ENCODE measurements at places on chromosomes 5 and 9. TPM values are rescaled to one million over a fixed set of nuclear protein-coding genes. Genes with fewer than 3 reads are reported as not detected.

The PLPPR1 gene
- not detected for polyA plus RNA-seq

The PCDHGA8 gene
- polyA plus RNA-seq = not detected

- peaks cover 2% of the 10 kb centered on the region for H3K36me3 ChIP-seq
- no peaks in the 10 kb centered on the region for H3K27me3 ChIP-seq
- no peak overlapping the region for H3K4me3 ChIP-seq
- DNase-seq = no peak
Observed at GRCh38 chr5:109192555-109193281, 217.1 kb downstream of the PJA2 start.

The CSF1R gene
- 180 TPM for polyA plus RNA-seq

DNA sequence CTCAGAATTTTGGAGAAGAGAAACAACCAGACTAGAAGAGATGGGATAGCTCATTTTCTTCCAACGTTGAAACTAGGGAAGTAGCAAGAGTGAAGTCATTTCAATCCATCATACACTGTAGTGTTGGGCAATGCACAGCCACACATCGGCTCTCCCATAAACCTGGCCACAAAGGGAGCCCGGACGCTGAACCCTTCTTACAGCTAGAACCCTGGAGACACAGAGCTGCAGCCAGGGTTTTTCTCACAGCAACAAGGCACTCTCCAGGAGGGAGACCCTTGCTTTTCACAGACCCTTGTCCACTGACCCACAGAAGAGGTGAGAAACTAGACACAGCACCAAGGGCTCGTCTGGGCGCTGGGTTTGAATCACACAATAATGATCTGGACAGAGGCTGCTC lies 101.4 kb upstream of the FSTL4 start:
- H3K27me3 ChIP-seq = no peaks in the 10 kb centered on the region
- H3K4me1 ChIP-seq = no peaks in the 10 kb centered on the region

- no peak overlapping the region for H3K27ac ChIP-seq
- no peak for DNase-seq
- peaks cover 17% of the 10 kb centered on the region for H3K4me1 ChIP-seq
- H3K4me3 ChIP-seq = no peak overlapping the region
- no peaks in the 10 kb centered on the region for H3K36me3 ChIP-seq
Observed at GRCh38 chr5:142862594-142862993, 92.4 kb downstream of the ARHGAP26 start.

- H3K27ac ChIP-seq = no peak overlapping the region
- H3K36me3 ChIP-seq = no peaks in the 10 kb centered on the region
- peaks cover 63% of the 10 kb centered on the region for H3K4me1 ChIP-seq
- peak overlapping the region; percentile 84 for H3K4me3 ChIP-seq
- peaks cover 89% of the 10 kb centered on the region for H3K27me3 ChIP-seq
Observed at GRCh38 chr5:98770209-98770910, 3.1 kb upstream of the RGMB start.

DNA sequence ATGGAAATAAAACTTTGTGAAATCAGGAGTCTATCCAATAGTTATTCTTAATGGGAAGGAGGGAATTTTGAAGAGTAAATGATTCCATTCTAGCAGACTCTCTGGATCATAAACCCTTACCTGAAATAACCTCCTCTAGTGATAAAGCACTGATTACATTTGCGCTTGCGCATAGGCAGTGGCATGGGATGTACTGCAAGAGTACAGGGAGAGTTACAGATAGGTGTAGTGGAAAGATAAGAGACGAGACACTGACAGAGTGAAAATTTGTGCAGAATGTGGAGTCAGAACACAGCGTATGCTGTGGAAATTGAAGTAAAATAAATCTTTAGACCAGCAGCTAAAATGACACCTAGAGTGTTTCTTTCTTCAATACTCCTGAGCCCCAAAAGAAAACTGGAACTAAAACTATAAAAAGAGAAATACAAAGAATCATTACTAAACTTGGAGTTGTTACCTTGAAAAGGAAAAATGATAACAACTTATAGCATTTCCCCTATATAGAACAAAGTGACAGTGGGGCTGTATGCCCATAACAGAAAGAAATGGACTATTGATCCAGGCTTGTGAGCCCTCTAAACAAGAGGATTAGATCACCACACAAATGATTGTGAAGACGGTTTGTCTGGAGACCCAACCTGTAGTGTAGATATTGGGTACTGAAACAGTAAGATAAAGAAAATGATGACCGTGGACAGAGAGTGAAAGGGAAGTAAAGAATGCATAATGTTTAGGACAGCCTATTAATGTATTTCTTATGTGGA lies 1471.2 kb upstream of the NUDT12 start:
- H3K27ac ChIP-seq = no peak overlapping the region
- DNase-seq = no peak
- no peak overlapping the region for H3K4me3 ChIP-seq
- H3K27me3 ChIP-seq = no peaks in the 10 kb centered on the region

The PRPF4 gene
- 13.0 TPM for polyA plus RNA-seq

- peaks cover 3% of the 10 kb centered on the region for H3K4me1 ChIP-seq
- no peak for DNase-seq
- H3K27ac ChIP-seq = no peak overlapping the region
- no peak overlapping the region for H3K4me3 ChIP-seq
- no peaks in the 10 kb centered on the region for H3K27me3 ChIP-seq
- no peaks in the 10 kb centered on the region for H3K36me3 ChIP-seq
Observed at GRCh38 chr5:132268769-132269551, 11.5 kb downstream of the PDLIM4 start.

DNA sequence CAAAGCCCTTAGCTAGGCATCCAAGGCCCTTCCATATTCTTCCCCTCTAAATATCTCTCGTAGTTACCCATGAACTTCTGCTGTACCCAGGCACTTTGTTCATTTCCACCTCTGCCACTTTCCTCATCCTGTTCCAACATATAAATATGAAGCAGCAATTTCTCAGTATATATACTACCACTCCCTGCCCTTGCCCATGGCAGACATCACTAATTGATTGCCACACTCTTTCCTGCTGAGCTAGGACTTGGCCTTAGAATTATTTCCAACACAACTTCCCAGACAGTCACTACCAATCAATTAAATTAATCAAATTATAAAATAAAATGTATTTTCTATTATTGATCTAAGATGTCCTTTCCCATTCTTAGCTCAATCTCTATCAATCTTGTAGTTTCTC lies 8.5 kb downstream of the INSYN2B start:
- H3K27ac ChIP-seq = no peak overlapping the region
- H3K36me3 ChIP-seq = peaks cover 29% of the 10 kb centered on the region
- DNase-seq = no peak
- no peak overlapping the region for H3K4me3 ChIP-seq
- no peaks in the 10 kb centered on the region for H3K4me1 ChIP-seq

The LAMC3 gene
- not detected for polyA plus RNA-seq

DNA sequence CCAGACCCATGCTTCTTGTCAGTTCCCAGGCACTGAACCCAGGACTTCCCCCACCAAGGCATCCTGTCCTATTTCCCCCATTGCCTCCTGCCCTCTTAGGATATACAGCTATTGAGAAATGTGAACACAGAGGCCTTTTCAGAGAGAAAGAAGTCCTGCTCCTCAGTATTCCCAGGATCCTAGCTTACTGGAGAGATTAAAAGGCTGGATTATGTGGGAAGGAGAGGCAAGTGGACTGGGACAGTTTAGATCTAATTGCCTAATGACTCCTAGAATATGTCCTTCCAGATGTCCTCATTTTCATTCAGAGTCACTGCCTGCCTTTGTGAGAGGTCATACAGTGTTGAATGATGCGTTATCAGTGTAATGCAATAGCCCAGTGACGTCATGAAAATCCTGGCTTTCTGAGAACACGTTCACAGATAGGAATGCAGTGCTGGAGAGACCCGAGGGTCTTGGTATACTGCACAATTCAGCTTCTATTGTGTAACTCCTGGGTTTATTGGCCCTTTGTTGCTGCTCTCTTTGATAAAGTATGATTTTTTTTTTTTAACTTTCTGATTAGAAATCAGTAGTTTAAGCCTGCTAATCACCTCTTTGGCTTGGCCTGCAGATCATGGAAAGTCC lies 26.2 kb downstream of the WWC1 start:
- no peak overlapping the region for H3K4me3 ChIP-seq
- no peak for DNase-seq
- no peaks in the 10 kb centered on the region for H3K4me1 ChIP-seq
- no peak overlapping the region for H3K27ac ChIP-seq
